Activated CD4-positive, CD25-positive, alpha-beta regulatory T cell treated with anti-CD3 and anti-CD28 coated beads, Interleukin-2, amount 50 U/mL, for 16 hours (primary cell): ENCODE measurements at places on chromosomes 7 and 10.

DNA sequence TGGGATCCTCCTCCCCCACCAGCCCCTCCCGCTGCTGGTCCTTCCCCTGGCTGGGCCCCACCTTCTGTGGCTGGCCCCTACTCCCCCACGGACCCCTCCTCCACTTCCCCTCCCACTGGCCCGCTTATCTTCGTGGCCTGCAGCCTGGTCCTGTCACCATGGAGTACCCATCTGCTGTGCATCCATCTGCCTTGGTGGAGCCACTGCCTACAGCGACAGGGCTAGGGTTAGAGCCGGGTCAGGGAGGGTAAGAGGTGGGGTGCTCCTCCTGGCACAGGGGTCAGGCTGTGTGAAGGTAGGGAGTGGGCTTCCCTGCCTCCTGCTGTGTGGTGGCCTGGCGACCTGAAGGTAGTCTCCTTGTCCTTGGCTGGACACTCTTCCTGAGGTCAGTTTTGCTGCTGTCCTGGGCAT lies 5.2 kb downstream of the ADCY1 start:
- DNase-seq = no peak

DNA sequence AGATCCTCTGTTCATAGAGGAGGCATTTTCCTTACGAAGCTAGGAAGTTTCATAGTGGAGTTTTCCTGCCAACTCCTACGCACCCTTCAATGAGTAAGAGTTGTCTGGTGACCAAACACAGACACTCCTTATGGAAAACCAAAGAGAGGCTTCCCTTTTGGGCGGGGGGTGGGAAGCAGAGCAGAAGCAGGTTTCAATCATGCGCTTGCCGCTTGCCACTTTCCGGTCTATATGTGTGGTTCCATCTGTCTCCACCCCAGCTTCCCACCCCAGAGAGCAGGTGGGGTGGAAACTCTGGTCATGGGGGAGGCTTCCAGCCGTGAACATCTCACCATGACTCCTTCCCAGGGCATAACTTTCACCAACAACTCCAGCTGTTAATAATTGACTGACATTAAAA lies 68.8 kb upstream of the GRB10 start:
- DNase-seq = no peak

GRCh38 chr7:112224186-112224585 lies 17.7 kb downstream of the ZNF277 start:
- no peak for DNase-seq

DNA sequence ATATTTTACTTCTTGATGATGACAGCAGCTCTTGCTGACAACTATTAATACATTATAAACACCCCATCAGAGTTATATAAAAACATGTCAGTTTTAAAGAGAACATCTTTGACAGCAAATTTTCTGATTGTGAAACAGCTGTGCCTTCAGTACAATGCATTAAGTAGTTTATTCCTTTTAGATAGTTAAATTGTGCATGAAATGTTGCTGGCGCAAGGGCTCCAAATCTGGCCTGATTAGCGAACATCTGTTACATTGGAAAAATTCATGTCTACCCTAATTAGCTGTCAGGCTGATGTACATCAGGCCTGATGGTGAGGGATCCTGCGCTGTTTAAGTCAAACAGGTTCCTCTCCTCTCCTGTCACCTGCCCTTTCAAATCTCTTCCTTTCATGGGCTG lies 171.9 kb upstream of the SP8 start:
- DNase-seq = no peak

- no peak for DNase-seq
Measured at GRCh38 chr7:80128918-80129317, 5.7 kb upstream of the GNAI1 start.
